ENCODE measurements at places on chromosomes 1 and 21. TPM values are rescaled to one million over a fixed set of nuclear protein-coding genes. Genes with fewer than 3 reads are reported as not detected.

The ERG gene
- not detected for total RNA-seq

The ADORA1 gene
- total RNA-seq: 0.16 TPM

The PLXNA2 gene
- 34.9 TPM for total RNA-seq

DNA sequence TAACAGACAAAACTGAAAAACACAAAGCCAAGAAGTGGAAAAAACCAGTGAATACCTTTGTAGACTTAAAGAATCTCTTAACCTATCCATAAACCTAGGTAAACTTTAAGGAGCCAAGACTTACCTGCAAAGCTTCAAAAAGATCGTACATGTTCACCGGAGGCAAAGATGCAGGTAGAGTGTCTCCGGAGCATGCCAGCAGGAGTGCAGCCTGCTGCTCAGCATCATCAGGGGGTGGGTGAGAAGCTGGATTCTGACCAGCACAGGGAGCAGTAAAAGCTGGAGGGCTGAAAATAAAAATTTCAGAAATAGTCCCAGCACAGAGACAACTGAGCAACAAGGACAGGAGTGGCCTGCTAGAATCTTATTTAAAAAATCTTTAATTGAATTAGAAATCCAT lies 18.1 kb downstream of the TADA1 start:
- H3K4me3 ChIP-seq: no peak overlapping the region
- H3K4me1 ChIP-seq: peaks cover 2% of the 10 kb centered on the region
- DNase-seq: no peak
- H3K27ac ChIP-seq: no peak overlapping the region
- H3K36me3 ChIP-seq: peaks cover 22% of the 10 kb centered on the region
- no peaks in the 10 kb centered on the region for H3K27me3 ChIP-seq

- H3K4me3 ChIP-seq: no peak overlapping the region
- DNase-seq: no peak
- H3K36me3 ChIP-seq: no peaks in the 10 kb centered on the region
- no peak overlapping the region for H3K27ac ChIP-seq
- no peaks in the 10 kb centered on the region for H3K27me3 ChIP-seq
- H3K4me1 ChIP-seq: peaks cover 12% of the 10 kb centered on the region
These were observed 309.5 kb downstream of the ASTN1 start for GRCh38 chr1:176854758-176855745.
